Right renal cortex interstitium (tissue), 3 donors: ENCODE measurements at places on chromosomes 7 and 10. TPM values are rescaled to one million over a fixed set of nuclear protein-coding genes. Genes with fewer than 3 reads are reported as not detected.

DNA sequence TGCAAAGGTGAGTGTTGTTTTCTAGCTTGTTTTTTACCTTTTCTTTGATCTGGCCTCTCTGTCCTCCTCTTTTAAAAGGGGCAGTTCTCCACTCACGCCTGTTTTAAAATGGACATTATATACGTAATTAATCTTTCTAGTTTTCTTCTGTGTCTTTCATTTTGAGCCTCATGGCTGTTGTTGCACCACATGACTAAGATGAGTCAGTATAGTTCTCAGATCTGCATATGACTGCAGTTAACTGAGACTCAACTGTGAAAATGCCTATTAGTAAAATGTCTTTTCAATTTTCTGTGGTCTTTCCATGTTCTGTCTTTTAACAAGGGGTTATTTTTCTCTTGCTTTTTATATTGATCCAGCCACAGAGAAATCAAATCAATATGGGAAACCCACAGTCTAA is 296.1 kb downstream of the CDK14 start:
- no peak for DNase-seq

- DNase-seq, result no peak
Measured at GRCh38 chr10:57472823-57473619, 794.7 kb downstream of the IPMK start.

DNA sequence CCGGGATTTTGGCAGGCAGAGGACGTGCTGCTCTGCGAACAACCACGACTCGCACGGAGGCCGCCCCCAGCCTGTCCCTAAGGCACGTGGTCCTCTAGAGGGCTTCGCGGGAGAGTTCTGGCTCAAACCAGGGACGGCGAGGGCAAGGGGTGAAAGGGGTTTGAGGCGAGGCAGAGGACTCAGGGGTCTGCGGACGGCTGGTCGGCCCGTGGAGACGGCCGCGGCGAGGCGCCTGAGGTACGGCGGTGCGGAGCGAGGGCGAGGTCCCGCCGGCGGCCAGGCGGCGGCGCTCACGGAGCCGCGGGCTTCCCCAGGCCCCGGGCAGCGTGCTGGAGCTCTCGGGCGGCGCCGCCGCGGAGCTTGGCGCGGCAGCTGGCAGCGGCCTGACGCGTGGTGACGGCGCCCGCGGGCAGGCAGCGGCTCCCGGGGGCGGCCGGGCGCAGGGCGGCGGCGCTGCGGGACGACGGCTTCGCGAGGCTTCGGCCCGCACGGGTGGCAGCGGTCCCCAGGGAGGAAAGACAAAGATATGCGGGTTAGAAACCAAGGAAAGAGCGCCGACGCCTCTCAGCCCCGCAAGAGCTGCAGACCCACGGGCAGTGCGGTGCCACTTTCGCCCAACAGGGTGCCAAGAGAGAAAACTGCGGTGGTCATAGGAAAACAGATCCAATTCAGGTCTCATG is 44.8 kb downstream of the ZNF800 start:
- peak; percentile 41 for DNase-seq

- no peak for DNase-seq
Measured at GRCh38 chr7:95658676-95659075, 62.4 kb upstream of the PDK4 start.

DNA sequence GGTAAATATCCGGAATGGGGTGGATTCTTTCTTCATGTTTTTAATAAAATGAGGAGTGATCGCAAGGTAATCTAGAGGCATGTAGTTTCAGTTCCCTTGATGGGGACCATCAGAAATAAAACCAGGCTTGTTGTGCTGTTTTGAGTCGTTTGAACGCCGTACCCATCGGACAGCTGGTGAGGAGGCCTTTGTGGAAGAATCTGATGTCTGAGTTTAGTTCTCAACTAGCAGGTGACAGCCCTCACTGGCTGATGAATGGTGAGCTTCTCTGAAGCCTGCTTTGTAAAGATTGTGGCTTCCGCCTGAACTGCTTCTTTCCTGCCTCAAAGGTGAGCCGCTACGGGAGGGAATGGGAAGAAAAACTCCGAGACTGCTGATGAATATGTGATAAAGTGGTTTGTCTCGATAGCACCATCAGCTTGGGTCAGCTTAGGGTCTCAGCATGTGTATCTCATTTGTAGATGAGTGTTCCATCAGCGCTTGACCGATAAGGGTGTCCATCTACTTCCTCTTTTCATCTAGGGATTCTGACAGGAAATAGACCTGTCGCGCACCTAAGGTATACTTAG is 977 bp downstream of the TMEM248 start:
- DNase-seq, result no peak

- DNase-seq, result no peak
Measured at GRCh38 chr7:148540041-148540738, 50.4 kb upstream of the C7orf33 start.

DNA sequence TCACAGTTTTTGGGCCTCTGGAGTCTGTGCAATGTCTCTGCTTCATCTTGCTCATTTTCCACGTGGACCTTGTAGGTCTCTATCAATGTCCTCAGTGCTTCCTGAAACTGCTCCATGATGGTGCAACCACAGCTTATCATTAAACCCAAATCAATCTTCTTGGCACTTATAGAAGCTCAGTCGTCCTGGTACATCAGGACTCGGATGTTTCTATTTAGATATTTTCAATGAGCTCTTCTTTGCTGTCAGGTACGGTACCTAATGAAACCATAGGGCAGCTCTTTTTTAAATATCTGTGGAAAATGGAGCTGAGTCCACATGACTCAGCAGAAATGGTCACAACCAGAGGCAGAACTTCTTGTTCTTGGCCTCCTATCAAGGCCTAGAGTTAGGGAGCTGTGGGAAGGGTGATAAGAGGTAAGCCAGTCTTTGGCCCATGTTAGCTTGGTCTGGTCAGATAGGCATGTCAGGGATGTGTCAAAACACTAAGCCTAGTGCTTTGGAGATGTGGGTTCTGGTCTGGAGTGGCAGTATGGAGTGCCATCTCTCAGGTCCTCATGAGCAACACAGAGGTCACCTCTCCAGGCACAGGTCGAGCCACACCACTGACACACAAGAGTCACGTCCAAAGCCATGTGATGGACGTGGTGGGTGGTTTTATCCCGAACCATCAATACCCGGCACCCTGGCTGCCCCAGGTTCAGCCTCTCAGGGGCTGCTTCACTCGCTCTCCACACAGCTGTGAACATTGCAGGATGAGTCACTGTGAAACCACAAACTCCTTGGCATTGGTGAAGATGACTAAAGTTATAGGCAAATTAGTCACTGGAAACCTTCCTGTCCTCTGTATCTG is 87.0 kb downstream of the TBXAS1 start:
- no peak for DNase-seq

DNA sequence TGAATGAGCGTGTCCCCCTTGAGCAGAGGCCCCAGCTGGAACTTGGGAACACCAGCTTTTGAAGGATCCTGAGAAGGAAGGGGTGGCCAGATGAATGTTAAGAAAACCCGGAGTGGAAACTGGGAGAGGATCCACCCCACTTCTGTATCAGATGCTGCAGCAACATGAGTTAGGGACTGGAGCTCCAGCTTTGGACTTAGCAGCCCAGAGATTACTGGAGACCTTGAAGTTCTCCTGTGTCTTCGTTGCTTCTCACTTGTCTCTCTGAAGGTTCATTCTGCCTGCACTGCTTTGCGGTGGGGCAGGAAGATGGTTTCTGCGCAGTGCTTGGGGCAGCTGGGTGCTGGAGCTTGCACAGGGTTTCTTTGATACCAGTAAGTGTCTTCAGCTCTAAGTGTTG is 9.3 kb downstream of the TMEM248 start:
- no peak for DNase-seq

GRCh38 chr7:114711241-114711640 is 210.7 kb upstream of the MDFIC start:
- DNase-seq, result no peak

DNA sequence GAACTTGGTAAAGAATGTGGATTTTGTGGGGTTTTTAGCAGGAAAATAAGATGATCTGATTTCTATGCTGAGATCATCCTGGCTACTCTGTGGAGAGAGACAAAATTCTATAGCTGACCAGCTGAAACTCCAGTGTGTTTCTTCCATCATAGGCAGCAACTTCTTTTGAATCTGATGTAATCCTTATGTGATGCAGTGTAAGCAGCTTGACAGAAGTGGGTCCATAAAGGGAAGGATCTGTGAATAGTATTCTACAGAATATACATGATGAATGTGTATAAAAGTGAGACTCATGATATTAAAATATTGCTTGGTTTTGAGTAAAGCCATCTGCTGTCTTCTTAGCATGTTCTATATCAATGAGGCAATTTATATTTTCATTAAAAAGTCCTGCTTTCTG is 4.4 kb downstream of the MYO3A start:
- DNase-seq, result no peak

Gene SPDYE16
- polyA plus RNA-seq, result 1.0 TPM

Gene OPALIN
- polyA plus RNA-seq, result not detected

Gene FLNC
- 10.9 TPM for polyA plus RNA-seq
